ENCODE measurements at places on chromosomes 2 and 18.

DNA sequence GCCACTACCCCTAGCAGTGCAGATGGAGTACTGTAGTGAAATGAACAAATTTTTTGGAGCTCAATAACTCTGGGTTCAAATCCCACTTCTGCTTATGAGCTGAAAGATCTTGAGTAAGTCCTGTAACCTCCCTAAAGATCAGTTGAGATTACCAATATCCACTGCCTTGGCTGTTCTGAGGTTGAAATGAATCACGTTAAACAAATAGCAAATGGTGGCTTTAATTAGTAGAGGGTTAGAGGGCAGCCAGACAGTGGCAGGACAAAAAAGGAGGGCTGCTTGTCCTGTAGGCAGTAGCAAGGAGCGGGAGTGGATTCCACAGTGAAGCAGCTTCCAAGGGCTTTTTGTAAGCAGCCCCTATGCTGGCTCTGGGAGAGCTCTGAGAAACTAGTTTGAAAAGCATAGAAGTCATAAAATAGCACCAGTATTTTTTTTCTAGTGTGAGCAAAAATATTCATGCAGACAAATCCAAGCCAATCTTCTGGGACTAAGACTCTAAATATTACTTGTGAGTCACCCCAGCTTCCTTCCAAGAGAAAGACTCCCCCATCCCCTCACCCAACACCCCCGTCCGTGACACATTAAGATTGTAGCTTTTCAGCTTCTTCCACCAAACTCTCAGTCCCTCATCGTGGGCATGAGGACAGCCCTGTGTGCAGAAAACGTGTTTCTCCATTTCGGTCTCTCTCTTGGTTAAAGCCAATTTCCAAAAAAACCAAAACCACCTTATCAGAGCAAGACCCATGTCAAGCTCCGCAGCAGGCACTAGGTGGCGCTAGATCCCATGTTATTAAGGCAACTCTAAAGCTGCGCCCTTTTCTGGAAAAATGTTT lies 123.5 kb upstream of the LGALSL start:
- DNase-seq = peak; percentile 86

GRCh38 chr2:10835052-10835970 lies 22.7 kb upstream of the PDIA6 start:
- peak; percentile 84 for DNase-seq

- DNase-seq = no peak
Observed at GRCh38 chr2:29398384-29399237, 283.4 kb downstream of the CLIP4 start.

- no peak for DNase-seq
Observed at GRCh38 chr2:239790313-239790712, 234.8 kb downstream of the NDUFA10 start.

GRCh38 chr2:150675807-150676206 lies 188.3 kb upstream of the RND3 start:
- no peak for DNase-seq

DNA sequence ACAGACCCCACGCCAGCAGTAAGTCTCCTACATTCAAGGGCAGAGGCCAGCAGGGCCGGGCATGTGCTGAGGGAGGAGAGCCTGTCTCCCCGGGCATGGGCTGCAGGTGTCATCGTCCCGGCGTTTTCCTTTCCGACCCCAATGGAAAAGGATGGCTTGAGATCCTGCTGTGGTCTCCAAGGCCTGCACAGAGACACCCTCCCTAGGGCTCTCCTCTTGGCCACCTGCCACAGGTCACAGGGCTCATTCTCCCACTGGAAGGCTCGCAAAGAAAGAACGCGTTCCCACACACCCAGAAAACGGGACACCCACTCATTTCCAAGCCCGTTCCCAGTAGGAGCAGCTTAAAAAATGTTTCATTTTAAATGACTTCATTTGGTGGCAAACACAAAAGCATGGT lies 41.0 kb downstream of the DIPK1C start:
- DNase-seq = no peak

- no peak for DNase-seq
Observed at GRCh38 chr2:11684894-11685460, 15.0 kb upstream of the NTSR2 start.

Data from iPS DF 6.9 (cell line).